ENCODE measurements at places on chromosomes 11 and 22. TPM values are rescaled to one million over a fixed set of nuclear protein-coding genes. Genes with fewer than 3 reads are reported as not detected.
A peak's percentile ranks its signal among the peaks of the same experiment; 100 is the strongest.

- no peak for DNase-seq
Observed at GRCh38 chr11:4191031-4191571, 96.5 kb downstream of the RRM1 start.

DNA sequence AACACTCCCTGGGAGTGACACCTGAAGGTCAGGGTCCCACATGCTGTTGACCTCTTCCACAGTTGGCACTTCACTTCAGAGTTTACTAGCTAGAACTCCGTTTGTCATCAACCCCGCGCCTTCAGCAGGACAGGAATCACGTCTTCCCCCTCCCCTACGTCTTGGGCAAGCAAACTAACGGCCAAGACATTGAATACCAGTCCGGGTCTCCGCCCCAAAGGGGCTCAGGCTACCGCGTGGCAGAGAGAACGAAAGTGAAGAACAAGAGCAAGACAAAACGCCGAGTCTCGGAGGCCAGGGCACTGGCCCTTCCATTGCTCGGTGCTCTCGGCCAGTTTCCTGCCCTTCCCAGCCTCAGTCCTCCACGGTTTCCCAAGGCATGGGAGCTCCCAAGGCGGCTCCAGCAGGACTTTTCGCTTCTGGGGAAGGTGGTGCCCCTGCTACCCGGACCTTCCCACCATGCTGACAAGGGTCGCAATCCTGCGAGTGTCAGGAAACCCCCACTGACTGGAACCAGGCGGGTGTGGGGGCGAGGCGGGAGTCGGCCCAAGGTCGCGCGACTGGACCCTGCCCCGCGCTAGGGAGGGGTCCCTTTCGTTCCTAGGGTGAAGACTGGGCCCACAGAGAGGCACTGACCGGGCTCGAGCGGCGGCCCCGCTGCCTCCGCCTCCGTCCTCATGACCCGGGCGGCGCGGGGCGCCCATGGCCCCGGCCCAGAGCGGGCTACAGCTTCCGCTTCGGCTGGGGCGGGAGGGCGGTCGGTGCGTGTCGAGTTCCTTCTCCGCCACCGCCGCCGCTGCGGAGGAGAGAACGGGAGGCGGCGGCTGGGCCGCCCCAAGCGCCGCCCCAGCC lies at the start of gene GUCD1:
TSS of gene GUCD1 (minus strand) at position 826 of the 852 bp plus-strand sequence. CDS start at position 679, 147 bp downstream.
- peak; percentile 68 for DNase-seq

The RASD2 gene
- total RNA-seq: 0.24 TPM

- no peak for DNase-seq
Observed at GRCh38 chr22:17350292-17350691, 19.0 kb upstream of the CECR2 start.

The ALDH3B2 gene
- total RNA-seq: not detected

The FAT3 gene
- total RNA-seq: 24.9 TPM

GRCh38 chr11:112296044-112296443 lies 35.4 kb upstream of the PLET1 start:
- no peak for DNase-seq

GRCh38 chr11:67448220-67448609 lies 4.3 kb downstream of the GPR152 start:
- no peak for DNase-seq

The RAB38 gene
- 15.0 TPM for total RNA-seq

DNA sequence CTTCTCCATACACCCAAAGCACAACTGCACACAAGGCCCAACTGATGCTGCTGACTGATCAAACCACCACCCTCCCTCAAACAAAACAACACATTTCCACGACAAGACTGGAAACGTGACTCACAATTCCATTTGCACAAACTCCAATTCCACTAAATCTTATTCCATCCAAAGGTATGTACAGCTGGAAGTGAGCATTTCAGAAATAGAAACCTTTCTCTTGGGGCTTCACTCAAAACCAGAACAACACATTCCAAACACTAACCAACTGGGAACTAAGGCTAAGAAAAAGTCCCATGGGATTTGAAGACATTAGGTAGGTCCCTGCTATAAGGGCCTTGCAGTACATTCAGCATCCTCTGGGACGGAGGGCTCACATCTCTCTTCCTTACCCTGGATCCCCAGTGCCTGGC lies 19.6 kb downstream of the MORC2 start:
- no peak for DNase-seq

DNA sequence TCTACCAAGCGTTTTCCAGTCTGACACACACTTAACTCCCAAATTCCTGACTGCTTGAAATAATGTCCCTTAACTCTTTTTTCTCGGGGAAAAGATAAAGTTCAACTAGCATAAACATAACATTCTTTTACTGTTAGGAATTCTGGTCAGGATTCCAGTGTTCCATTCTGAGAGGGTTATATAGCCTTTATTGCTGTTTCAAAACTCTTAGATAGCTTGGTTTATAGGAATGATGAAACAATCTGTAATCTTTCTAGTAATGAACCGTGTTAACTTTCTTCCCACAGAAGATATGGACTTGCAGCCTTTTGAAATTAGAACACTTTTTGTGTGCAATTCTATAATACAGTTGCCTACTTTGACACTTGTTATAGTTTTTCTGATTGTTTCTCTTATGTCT lies 8.6 kb downstream of the REXO2 start:
- no peak for DNase-seq

Measured in endodermal cell (in vitro differentiated cells).